SK-MEL-5 (cell line): ENCODE measurements at places on chromosomes 3 and 15. TPM values are rescaled to one million over a fixed set of nuclear protein-coding genes. Genes with fewer than 3 reads are reported as not detected.

Gene EPHB1
- total RNA-seq: 1.1 TPM in 1 of 2 replicates, not detected in the other

Gene CRABP1
- total RNA-seq: 0.51 TPM in 1 of 2 replicates, not detected in the other

- DNase-seq: no peak
Measured at GRCh38 chr3:139657434-139657833, 20.3 kb downstream of the NMNAT3 start.

Gene ZNF80
- total RNA-seq: 0.11 TPM in 1 of 2 replicates, not detected in the other

GRCh38 chr15:73965758-73966113, 26.4 kb downstream of the STOML1 start:
- peak; percentile 60 for DNase-seq
